Activated effector memory CD4-positive, alpha-beta T cell treated with Interleukin-2 at 50 U/mL for 16 hours (primary cell): ENCODE measurements at places on chromosomes 4 and X.

DNA sequence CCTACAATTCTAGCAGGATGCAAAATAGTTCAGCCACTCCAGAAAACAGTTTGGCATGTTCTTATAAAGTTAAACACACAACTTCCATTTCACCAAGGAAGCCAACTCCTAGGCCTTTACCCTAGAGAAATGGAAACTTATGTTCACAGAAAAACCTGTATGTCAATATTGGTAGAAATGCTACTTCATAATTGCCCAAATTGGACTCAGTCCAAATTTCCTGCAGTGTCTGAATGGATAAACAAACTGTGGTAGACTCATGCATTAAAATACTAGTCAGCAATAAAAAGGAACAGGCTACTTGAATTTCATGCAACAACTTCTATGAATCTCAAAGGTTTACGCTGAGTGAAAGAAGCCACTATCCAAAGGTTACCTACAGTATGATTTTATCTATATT is 1738.8 kb upstream of the IGFBP7 start:
- DNase-seq: no peak

- DNase-seq: no peak
These were observed 98.0 kb downstream of the ATP11C start for GRCh38 chrX:139834879-139835278.

DNA sequence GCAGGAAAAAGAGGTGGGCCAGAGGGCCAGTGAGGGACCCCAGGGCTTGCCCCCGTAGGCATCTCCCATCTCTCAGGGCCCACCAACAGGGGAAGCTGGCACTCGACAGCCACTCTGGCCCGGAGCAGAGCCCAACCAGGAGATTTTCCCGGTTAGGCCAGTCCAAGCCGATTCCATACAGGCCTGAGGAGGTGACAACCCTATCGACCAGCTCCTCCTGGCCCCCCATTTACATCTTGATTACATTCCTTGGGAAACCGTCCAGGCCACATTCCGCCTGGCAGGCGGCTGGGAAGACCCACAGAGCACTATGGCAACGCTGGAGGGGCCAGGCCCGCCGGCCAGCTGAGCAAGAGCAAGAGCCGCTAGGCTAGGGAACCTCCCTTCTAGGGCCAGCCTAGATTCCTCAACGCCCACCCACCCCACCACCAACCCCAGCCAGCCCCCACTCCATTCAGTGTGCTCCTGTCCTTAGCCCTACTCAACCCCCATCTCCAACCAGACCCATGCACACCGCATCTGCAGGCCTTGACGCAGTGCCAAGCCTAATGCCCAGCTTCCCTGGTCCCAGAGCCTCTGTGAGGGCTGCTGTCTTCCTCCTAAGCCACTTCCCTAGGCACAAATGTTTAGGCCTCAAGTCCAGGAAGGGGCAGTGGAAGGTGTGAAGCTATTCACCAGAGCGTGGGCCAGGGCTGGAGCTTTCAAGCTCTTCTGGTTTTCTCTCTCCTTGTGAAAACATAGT is 161.2 kb downstream of the EFNB1 start:
- DNase-seq: no peak

GRCh38 chr4:185283723-185284122 is 74.3 kb downstream of the SNX25 start:
- DNase-seq: no peak

GRCh38 chr4:32909736-32910135 is 2189.6 kb downstream of the PCDH7 start:
- DNase-seq: no peak

- DNase-seq: no peak
These were observed 137.8 kb upstream of the FRG1 start for GRCh38 chr4:189802884-189803283.

- no peak for DNase-seq
These were observed 13.1 kb downstream of the PDGFC start for GRCh38 chr4:156958276-156959074.

- no peak for DNase-seq
These were observed 182.8 kb downstream of the BANK1 start for GRCh38 chr4:101973361-101973760.

DNA sequence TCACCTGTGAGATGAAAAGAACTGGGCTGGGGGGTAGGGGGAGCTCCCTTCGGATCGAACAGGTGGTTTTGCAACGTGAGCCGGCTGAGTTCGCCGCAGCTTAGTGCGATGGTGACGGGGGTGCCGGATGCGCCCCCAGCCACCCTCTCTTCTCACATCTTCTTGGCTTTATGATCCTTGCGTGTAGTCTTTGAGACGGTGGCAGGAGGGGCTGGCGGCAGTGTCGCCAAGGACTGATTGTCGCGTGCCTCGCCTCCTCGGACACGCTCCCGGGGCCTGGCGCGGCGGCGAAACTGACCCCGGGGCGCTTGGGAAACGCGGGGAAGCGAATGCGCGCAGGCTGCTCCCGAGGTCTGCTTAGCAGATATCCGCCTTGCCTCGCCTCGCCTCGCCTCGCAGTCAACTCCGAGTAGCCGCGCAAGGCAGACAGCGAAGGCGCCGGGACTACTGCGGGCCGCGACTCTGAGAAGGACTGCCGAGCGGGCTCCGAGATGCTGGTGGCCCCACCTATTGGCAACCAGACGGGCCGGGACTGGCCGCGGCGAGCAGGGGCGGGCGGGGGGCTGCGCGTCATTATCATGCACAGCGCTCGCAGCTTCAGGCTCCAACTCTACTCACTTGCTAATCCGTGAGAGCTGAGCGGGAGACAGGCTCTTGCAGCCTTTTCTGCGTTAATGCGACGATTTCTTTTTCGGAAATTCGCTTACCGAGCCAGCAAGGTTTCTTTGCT is 1.5 kb downstream of the GRID2 start:
- no peak for DNase-seq

DNA sequence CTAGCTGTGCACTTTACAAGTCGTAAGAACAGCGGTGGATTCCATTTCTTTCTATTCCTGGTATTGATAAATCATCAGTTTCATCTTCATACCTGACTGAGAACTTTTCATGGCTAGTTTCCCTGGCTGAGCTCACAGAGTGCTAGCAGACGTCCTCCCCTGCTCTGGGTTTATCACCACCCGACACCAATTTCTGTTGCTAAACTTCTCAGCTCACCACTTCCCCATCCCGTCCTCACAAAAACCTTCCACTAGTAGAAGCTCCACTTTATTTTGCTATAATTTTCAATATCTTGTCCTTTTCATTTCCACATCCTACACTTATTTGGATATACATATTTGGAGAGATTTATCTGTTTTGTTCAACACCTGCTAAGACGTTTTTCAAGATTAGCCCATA is 869.4 kb upstream of the FRG1 start:
- DNase-seq: no peak

GRCh38 chrX:116462822-116463221 is at the start of gene CT83:
Gene CT83 (minus strand): TSS chrX:116462976. CDS start chrX:116462856, 120 bp downstream.
- DNase-seq: no peak

- no peak for DNase-seq
These were observed 210.4 kb downstream of the SPRY1 start for GRCh38 chr4:123606946-123607542.

- no peak for DNase-seq
These were observed 890.7 kb upstream of the INTU start for GRCh38 chr4:126742048-126742447.

DNA sequence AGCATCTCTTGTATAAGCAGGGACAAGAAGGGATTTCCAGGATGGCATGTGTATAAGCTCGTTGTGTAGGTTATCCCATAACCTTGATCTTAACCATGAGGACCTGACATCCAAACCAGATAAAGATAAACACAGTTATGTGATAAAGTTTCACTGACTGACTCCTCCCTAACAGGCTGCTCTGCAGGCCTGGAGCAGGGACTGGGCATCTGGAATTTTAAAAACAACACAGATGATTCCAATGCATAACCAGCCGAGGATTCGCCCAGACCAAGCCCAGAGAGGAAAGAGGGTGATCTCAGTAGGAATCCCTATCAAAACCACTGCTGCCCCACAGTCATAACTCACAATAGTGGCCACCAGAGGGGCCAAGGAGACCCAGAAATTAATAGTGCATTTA is 22.7 kb downstream of the KLF3 start:
- no peak for DNase-seq

GRCh38 chrX:2547736-2548135 is 47.0 kb upstream of the DHRSX start:
- no peak for DNase-seq

DNA sequence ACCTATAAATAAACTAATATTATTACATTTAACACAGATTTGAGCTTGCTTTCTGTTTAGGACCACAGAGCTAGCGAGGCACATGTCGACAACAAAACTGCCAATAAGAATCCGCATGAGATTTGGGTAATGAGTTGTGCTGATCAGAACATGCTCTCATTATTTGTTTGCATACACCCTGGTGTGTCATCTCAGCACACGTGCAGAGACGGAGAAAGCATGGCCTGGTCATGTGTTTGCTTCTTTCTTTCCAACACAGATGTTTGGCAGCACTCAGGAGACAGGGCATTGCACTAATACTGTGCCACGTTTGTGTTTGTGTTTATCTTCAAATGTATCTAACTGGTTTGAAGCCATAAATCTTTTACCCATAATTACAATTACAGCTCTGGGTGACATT is 364.8 kb downstream of the ARAP2 start:
- no peak for DNase-seq

DNA sequence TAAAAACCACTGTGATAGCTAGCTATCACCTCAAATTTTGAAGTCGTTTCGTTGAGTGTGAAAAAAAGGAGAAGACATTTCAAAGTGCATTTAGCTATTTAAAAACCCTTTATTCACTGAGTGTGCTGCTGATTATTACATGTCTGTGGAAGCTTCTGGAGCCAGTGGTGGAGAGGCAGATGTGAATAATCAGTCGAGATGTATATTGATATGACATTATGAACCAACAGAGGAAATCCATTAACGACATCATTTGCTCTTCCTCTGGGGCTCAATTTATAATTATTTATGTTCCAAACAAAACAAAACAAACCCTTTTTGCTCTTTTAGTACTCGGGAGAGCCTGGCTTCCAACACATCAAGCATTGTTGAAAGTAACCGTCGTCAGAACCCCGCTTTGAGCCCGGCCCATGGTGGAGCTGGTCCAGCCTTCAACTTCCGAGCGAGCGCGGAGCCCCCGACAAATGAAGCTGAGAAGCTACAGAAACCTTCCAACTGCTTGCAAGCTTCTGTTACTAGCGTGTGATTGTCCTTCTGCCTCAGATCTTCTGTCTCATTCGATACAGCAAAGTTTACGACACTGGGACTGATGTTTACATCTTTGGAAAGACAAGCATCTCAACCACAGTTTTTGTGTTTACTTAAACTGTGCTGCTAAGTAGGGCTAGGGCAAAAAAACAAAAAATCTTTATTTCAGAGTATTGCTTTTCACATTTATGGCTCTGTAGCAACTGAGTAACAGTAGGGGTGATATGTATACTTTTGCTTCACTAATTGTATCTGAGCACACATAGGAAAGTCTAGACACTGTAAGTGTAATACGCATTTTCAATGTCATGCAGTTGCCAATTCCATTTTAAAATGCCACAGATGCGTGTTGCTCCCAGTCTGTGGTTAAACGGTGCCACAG is 111.9 kb downstream of the STOX2 start:
- no peak for DNase-seq

- DNase-seq: no peak
These were observed 98.4 kb upstream of the GC start for GRCh38 chr4:71882113-71882841.

DNA sequence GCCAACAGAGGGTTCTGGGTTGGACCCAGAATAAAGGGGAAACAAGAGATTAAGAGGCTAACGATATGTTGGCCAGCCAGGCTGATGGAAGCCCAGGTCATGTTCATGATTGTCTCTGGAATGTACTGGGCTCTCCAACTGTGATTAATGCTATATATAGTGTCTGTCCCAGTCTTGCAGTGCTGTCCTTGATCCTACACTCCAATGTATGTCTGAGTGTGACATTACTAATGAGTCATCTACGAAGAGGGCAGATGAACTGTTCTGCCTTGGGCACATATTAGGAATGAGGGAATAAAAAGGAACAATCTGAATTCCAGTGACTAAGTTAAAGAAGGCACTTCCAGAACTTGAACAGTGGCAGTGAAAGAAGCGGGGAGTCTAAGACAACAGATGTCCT is 142.1 kb downstream of the PDGFRA start:
- no peak for DNase-seq

GRCh38 chr4:169253113-169253671 is 17.6 kb downstream of the SH3RF1 start:
- DNase-seq: no peak

DNA sequence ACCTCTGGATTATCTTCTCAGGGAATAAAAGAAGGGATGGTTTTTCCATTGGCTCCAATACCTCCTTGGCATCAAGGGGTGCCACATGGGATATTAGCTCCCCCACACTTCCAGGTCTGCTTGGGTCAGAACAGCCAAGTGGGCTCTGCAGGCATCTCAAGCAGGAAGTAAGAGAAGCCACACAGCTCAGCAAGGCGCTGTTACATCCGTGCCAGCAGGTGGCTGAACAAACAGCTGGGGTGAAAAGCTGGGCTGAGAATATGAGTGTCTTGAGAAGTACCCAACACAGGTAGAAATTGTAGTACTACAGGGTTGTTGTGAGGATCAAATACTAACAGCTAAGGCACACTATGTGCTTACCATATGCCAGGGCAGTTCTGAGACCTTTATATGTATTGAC is 76.7 kb upstream of the TMEM150C start:
- no peak for DNase-seq

DNA sequence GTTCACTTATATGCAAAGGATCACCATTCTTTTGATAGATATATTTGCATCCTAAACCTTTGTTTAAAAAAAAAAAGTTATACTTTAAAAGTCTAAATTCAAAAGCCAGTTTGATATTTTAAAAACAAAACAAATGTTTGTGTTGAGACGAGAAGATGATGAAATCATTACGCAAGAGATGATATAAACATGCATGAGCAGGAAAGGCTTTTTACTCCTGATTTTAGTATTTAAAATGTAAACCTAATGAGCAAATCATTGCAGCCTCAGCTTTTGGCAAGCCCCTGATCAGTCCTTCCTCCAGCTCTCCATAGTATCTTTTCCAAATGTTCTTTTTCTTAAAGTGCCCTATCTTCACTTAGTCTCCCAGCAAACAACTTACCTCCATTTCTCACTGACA is 115.6 kb downstream of the ARAP2 start:
- DNase-seq: no peak

DNA sequence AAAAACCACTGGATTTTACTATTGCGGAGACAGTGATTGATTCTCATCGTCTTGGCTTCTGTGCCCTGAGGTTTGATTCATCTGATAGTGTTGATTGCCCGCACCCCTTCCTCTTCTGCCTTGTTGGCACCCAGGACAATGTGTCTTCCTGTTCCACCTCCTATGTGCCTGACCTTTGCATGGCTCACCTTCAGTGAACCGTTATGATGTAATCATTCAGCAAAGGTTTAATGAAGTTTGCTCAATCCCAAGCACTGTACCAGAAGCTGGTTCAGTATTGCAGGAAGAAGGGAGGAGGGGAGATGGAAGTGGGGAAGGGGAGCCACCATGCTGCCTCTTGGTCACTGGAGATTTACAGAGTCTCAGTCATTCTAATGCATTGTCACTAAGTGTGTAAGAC is 36.3 kb downstream of the PDGFRA start:
- DNase-seq: no peak

- DNase-seq: no peak
These were observed 93.6 kb downstream of the ATXN3L start for GRCh38 chrX:13226214-13226613.

- no peak for DNase-seq
These were observed 396.5 kb downstream of the DCAF12L2 start for GRCh38 chrX:125769628-125770027.

- DNase-seq: no peak
These were observed 49.5 kb downstream of the GAK start for GRCh38 chr4:882646-883045.

GRCh38 chr4:182932651-182933050 is 15.5 kb upstream of the DCTD start:
- no peak for DNase-seq
